OCI-M1 (cell line): ENCODE measurements at places on chromosomes 2 and 18.
A peak's percentile ranks its signal among the peaks of the same experiment; 100 is the strongest.

DNA sequence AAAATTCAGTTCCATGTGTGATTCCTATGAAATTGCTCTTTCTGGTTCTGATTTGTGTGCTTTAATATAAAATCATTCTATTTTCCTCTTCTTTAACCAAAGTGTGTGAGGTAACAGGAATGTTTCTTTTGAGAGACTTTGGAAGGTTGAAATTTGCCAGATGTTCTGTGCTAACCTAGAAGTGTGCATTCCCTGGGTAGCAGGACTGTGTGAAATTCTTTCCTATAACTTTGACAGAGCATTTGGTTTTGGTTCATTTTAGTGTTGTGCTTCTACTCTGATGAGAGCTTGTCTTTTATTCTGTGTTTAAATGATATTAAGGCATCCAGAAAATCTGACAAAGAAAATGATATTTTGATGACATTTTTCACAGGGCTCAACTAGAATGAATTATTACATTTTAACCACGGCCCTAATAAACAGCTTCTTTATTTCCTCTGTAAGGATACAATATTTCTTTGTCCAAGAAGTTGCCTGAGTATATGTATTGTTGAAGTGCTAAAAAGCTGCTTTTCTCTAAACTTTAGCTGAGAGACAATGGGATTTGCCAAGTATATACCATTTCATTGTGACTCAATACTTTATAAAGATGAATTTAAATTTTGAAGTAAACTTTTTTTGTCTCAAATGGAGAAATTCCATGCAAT is 34.7 kb upstream of the DLX1 start:
- DNase-seq = peak; percentile 48

- DNase-seq = peak; percentile 49
Measured at GRCh38 chr2:68878071-68878711, 7.0 kb upstream of the BMP10 start.

GRCh38 chr2:44545005-44545404 is 183.3 kb downstream of the CAMKMT start:
- peak; percentile 56 for DNase-seq

DNA sequence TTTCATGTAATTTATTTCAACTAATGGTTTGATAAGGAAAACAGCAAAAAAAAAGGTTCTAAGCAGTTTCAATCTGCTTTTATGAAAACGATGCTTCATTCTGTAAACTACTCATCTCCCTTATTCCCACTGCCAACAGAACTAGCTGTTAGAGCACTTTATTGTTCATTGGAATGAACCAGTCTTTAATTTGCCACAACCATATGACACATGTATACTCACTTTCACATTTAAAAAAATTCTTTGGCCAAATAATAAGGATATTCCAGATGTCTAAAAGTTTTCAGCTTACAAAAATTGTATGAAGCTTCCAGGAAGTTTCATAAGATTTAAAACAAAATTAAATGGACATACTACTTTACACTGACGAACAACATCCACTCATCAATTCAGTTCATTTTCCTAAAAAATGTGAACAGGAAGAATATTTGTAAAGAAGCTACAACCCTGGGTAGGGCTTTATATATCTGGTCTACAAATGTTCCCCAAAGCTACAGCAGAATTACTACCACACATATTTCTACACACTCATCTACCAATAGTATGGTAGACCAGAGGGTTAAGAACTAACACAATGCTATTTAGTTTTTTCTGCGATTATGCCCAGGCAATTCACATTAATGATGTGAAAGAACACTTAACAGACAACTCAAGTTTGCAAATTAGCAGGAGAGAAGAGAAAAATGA is 37.7 kb downstream of the ZNF521 start:
- DNase-seq = no peak

DNA sequence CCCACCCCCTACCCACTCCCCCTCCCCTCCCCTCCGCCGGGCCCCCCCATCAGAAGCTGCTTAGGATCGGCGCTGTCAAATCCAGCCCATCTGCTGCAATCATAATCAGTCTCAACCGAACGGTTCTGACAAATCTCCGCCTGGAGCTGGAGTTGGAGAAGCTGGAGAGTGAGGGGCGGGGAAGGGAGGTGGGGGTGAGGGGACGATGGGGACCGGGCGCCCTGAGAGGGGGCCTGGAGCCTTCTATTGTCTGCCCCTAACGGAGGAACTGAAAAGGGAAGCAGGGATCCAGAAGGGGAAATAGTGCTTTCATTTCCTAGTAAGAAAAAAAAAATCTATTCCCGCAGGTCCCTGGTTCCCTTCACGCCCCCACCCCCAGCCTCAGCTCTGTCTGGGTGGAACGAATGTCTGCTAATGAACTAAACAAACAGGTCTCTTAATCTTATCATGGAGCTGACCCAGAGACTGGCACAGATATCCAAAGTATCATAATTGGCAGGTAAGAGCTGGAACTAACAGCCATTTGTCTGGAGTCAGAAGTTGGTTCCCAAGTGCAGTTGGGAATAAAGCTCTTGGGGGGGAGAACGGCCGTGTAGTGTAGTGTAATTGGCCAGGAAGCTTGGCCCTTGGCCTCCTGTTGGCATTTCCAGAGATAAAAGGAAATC is 301.2 kb downstream of the NCKAP5 start:
- DNase-seq = no peak

- no peak for DNase-seq
Measured at GRCh38 chr18:45652303-45653080, 37.2 kb downstream of the SLC14A2 start.

DNA sequence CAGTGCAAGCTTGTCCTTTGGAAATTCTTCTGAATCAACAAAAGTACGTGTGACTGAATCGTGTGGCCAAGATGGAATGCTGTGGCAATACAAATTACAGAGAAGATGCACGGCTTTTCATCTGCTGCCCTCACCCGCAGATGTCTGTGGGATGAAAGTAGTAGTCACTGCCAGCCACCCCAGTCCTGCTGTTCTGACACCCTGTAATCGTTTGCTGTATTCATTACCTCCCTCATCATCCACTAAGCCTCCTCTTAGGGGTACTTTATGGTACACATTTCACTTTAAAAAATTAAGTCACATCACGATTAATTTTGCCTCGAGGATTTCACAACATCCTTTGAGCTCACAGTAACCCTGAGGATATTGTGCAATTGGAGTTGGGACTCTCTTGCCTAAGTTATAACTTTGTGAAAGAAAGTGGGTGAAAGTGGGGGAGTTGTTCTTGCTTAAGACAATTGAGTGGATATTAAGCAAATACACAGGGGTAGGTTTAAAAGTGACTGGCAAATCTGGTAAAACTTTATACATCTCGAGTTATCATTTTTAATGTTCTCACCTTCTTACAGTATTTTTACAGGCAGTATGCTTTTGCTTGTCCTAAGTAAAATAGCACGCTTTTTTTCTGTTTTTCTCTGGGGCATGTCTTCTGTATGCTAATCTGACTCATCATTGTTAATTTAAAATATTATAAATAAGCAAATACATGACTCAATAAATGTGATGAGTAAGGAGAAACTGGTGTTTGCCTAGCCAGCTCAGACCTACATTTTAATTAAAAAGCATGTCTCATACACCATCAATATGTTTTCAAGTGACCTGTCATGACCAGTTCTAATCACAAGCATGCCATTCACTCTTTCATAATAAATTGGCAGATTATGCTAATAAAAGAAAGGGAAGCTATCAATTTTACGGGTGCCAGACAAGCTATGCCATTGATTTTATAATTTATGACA is 680.9 kb downstream of the IRS1 start:
- DNase-seq = peak; percentile 48

DNA sequence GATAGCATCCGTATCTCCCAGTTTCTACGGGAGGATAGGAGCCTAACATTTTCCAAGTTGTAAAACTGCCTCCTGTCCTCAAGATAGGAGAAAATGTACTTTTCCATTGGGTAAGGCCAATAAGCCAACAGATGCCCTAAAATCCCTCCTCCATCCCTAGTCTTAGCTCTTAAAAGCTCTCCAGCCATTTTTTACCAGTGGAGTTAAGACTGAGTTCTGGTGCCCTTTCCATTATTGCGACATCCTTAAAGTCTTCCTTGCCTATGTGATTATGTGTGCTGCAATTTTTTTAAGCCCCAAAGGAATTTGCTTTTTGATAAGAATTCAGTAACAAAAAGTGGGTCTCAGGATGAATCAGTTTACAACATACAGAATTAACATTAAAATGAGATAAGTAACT is 33.0 kb downstream of the LINC00305 start:
- DNase-seq = no peak

GRCh38 chr2:96584017-96584416 is 47.5 kb downstream of the ARID5A start:
- DNase-seq = peak; percentile 10

DNA sequence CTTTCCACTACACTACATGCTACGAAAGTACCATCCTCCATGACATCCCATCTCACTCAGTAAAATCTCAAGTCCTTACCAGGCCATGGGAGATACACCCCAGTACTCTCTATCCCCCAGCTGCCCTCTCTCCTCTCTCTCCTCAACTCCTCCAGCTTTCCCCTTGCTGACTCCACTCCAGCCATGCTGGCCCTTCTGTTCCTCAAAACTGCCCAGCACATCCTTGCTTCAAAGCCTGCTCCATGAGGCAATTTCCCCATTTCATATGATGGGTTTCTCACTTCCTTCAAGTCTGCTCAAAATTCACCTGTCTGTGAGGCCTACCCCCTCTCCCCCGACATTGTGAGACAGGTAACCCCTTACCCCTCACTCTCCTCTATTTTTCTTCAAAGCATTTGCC is 8.6 kb downstream of the CHN1 start:
- DNase-seq = no peak

GRCh38 chr2:95024960-95025405 is 525 bp upstream of the MAL start:
- DNase-seq = no peak

DNA sequence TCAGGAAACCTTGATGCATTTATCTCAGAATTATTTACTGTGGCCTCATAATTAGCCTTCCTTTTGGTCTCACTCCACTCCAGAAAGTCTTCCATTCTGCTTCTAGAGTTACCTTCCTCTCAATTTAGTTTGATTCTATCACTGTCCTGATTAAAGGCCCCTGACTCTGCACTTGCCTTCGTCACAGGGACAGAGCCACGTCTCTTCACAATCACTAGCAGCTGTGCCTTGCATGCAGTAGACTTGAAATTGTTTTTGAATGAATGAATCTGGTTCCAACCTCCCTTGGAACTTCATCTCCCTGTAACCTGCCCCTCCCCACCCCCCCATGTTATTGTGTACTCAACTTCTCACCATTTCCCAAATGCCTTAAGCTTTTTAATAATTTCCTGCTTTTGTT is 52.4 kb downstream of the OSBPL6 start:
- no peak for DNase-seq

DNA sequence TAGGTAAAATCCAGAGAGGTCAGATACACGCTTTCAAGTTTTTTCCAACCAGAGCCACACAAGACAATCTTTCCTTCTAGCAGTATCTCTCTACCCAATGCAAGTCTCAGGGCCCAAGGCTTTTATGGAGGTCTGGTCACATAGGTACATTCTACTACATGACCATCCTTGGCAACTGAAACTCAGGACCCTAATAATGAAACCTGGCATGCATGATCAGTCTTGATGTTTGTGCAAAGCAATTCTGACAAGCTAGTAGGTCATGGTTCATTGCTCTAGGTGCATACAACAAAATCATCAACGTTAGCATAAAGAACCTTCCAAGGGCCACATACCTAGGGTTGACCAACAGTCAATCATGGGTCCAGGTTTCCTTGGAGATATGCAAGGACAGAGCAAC is 33.2 kb upstream of the CCDC88A start:
- no peak for DNase-seq

GRCh38 chr2:102141970-102142828 is at the start of gene IL1R1:
Gene IL1R1, plus strand, starts transcription at chr2:102142746. Its CDS starts 14,979 bp downstream, at chr2:102157725.
- no peak for DNase-seq

DNA sequence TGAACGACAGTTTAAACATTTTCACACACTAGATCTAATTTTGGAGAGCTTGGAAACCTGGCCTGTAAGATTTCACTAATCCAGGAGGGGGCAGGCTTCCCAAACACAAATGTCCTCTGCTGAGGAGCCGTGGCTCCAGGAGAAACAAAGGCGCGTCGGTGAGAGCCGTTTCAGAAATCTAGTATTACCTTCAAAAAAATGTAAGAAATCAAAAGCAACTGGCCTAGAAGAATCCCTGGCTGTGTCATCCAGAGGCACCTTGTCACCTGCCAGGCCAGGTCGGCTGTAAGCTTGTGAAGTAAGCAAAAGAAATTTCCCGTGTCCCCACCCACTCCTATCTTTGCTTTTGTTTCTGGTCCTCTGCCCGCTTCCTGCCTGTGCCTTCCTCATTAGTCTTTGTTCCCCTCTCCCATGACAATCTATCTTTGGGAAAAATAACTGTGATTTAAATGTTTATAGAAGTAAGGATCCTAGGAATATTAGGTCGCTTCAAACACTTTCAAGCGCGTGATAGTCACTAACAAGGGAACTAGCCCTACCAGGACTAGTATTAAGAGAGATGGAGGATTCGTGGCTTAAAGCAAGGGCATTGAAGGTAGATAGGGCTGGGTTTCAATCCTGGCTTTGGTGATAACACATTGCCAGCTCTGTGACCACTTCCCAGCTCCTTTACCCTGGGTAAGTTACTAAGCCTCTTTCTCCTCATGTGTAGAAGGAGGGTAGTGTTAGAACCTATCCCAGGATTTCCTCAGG is 99.5 kb upstream of the STK39 start:
- DNase-seq = peak; percentile 88

DNA sequence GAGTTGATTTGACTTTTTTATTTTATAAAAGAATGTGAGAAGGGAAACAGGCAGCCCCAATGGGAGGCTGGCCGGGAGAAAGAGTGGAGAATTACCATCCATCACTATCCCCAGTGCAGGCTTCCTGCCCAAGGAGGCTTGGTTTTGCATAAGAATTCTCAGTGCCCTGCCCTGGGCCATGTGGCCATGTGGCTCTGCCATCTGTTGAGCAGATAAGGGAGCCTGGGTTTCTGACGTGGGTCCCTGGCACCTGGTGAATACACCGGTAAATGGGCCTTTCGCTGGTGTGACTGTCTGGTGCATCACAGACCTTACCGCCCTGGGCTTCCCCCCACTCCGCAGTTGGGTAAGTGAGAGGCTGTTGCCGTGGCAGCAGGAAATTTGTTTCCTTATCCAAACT is 54.5 kb upstream of the TMEM163 start:
- DNase-seq = no peak

GRCh38 chr2:15127301-15127700 is 433.8 kb downstream of the NBAS start:
- no peak for DNase-seq

- no peak for DNase-seq
Measured at GRCh38 chr2:74052732-74053710, 68.3 kb downstream of the TET3 start.

GRCh38 chr18:50161597-50162205 is 33.2 kb downstream of the MYO5B start:
- DNase-seq = no peak

GRCh38 chr2:136126021-136126420 is 8.1 kb upstream of the CXCR4 start:
- no peak for DNase-seq
